Activated CD4-positive, alpha-beta T cell treated with anti-CD3 and anti-CD28 coated beads, Interleukin-2, amount 50 U/mL, for 1 hour (primary cell): ENCODE measurements at places on chromosomes 5 and 9.
A peak's percentile ranks its signal among the peaks of the same experiment; 100 is the strongest.

GRCh38 chr9:35736201-35736633 lies 3.8 kb downstream of the CREB3 start:
- DNase-seq = peak; percentile 64

- DNase-seq = peak; percentile 30
Observed at GRCh38 chr5:135977375-135977928, 22.7 kb upstream of the LECT2 start.

GRCh38 chr5:163914910-163915309 lies 409.5 kb downstream of the MAT2B start:
- DNase-seq = no peak

GRCh38 chr5:111999286-111999685 lies 242.3 kb upstream of the NREP start:
- DNase-seq = no peak

DNA sequence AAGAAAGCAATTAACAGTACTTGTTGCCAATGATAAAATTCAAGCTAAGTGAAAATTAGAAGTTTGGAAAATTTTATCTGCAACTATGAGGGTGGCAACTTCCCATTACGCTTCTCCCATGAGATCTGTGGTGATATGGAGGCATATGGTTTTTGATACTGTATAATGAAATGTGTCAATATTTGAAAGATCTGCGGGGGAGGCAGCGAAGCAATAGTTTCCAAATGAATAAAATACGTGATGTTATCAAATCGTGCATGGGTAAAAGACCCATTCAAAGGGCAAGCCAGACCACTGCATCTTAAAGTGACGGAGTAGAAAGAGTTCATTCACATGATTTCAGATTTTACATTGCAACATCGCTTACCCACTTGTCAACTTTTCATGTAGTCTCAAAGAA lies 20.9 kb upstream of the BOD1 start:
- no peak for DNase-seq

- DNase-seq = no peak
Observed at GRCh38 chr5:56640763-56641406, 174.5 kb upstream of the MAP3K1 start.

- DNase-seq = peak; percentile 46
Observed at GRCh38 chr5:159515909-159516415, 185.7 kb upstream of the IL12B start.

GRCh38 chr5:132263548-132264261 lies 6.2 kb downstream of the PDLIM4 start:
- no peak for DNase-seq

DNA sequence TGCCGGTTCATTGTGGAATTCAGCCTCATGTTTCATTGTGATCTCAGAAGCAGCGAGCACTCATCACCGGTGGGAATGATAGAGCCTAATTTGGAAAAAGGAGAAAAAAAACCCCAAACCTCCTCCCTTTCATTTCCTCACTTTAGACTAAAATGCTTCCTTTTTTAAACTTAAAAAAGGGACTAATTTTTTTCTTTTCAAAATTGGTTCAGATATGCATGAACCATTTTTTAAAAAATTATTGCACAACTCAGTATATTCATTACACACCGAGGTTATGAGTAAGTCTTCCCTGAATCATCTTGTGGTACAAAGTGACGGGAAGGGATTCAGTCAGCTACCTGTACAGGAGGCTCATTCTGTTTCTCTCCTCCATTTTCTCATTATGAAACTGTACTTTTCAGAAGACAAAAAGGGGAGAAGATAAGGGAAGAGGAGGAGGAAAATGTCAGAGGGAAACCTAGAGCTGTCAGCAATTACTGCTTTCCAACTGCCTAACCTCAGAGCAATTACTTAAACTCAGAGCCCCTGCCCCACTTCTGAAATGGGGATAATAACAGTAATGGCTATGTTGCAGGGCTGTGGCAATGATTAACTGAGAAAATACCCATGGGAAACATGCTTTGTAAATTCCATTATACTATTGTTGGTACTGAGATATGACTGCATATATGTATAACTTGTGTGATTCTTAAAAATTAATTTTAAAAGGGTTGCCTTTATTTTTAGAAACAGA lies 24.0 kb downstream of the GALNT10 start:
- DNase-seq = no peak

DNA sequence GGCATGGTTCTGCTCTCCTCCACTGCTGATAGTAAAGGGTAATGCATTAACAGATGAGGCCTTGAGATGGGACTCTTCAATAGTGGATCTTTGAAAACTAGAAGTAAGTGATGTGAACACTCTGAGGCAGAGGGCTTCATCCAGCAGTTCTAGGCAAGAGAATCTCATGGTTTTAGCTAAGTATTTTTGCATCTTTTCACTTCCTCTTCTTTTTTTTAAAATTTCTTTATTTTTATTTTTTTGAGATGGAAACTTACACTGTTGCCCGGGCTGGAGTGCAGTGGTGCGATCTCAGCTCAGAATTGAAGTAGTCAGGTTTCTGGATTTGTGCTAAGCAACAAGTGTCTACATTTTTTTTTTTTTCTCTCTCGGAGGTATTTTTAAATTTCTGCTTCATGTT lies 101.9 kb downstream of the MTRR start:
- DNase-seq = no peak

- DNase-seq = no peak
Observed at GRCh38 chr5:151798674-151799073, 26.9 kb downstream of the G3BP1 start.

DNA sequence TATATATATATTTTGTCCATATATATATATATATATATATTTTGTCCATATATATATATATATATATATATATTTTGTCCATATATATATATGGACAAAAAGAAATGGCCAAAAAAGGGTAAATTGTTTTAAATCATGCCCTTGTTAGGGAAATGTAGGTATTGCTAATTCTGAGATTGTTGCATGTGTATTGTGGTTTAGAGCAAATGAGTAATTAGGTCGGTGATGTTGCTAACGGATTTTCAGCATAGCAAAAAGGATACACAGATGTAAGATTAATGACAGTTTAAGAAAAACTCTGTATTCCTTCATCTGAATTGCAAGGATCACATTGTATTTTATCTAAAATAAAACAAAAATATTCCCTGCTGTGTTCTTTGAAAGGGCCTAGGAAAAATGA lies 40.2 kb downstream of the OSTF1 start:
- no peak for DNase-seq

- DNase-seq = no peak
Observed at GRCh38 chr5:146762830-146763229, 115.7 kb downstream of the PPP2R2B start.

DNA sequence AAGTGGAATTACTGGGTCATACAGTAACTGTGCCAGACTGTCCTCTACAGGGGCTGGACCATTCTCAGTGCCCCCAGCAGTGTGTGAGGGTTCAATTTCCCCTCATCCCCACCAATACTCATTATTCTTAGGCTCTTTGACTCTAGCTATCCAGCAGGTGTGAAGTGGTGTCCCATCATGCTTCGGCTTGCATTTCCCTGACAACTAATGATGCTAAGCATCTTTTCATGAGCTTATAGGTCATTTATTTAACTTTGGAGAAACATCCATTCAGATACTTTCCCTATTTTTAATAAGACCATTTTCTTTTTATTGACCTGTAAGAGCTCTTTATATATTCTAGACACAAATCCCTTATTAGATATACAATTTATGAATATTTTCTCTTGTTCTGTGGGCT lies 63.6 kb downstream of the ADAMTS2 start:
- no peak for DNase-seq

- DNase-seq = no peak
Observed at GRCh38 chr9:113403646-113404045, 2.6 kb upstream of the ALAD start.

DNA sequence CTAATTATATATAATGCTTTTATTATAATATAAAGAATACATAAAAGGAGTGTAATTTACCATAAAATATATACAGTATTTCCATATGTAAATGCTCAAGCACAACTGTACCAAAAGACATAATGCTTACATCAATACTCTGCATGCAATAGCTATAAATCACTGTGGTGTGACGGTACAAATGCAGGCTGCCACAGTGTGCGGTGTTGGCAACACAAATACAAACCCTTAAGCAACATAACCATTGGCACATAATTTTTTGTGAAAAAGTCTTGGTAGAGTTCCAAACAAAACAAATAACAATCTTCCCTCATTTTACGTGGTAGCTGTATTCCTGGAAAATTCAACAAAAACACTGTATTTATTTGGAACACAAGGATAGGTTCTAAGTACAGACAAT lies 1.9 kb upstream of the SHISAL2B start:
- no peak for DNase-seq

DNA sequence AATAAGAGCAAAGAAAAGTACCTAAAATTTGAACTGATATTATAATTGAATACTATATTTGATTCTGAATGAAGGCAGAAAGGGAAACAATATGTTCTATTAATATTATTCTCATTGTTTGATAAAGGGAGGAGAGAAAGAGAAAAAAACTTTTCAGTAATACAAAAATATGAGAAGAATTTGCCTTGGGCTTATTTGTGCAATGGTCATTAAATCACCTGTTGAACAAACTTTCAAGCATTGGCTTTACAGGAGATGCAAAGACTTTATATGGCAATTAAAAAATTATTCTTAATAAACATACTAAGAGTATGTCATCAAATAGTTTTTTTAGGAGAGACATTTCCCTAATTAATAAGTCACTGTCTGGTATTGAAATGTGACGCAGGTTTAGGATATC lies 85.0 kb downstream of the CSNK1G3 start:
- DNase-seq = no peak

DNA sequence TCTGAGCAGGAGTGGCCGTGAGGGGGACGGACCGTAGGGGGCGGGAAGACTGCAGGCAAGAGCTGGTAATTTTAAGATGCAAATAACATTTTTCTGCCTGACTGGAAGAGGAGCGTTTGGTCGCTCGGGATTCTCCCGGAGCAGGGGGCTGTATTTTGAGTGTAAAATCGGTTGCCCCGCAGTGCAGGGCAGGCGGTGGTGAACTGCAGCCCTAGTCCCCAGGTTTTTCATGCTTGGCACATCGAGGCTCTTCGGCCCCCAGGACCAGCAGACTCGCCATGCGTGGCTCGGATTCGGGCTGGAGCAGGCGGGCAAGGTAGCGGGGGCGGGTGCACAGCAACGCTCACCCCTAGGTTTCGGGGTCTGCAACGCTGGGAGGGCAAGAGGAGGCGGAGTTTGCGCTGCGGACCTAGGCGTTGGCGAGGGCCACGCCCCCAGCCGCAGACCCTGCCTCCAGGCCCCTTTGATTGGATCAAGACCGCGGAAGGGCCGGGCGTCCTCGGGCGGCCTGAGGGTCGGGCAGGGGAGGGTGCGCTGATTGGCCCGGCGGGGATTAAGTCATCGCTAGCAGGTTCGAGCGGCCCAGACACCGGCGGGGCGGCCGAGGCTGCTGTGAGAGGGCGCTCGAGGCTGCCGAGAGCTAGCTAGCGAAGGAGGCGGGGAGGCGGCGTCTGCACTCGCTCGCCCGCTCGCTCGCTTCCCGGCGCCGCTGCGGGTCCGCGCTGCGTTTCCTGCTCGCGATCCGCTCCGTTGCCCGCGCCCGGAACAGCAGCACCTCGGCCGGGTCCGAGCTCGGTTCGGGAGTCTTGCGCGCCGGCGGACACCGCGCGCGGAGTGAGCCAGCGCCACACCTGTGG lies at the start of gene ARHGAP26:
Gene ARHGAP26 (plus strand): TSS at position 585 of the 857 bp plus-strand sequence. CDS start 385 bp downstream, outside the sequence.
- DNase-seq = peak; percentile 90

DNA sequence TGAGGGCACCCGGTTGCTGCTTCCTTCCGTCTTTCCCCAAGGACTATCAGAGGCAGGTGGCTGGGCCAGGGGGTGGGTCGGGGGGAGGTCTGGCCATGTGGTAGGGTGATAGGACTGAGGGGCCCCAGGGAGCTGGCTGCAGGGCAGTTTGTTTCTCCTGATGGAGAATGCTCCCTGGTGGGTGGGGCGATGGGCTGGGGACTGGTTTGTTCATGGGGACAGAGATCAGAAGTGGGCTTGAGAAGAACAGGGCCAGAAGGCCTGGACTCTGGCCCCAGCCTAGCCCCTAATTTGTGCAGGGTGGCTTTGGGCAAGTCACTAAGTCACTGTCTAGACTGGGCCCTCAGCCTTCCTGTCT lies 117.4 kb downstream of the RGS3 start:
- peak; percentile 7 for DNase-seq

DNA sequence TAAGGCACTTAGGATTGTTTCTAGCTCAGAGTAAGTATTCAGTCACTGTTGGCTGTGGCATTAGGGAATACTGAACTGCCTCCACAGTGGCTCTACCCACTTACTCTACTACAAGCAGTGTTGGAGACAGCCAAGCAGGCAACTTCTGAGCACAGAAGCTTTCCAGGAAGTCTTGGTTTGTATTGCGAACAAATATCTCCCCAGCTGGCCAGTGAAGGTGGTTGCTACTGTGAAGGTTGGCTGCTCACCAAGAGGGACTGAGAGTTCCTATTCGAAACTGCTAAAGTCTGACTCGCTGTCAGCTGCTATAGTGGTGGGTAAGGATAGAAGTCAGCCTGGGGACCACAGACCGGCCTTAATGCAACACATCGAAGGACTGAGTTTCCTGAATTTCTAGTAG lies 319.1 kb downstream of the KIF4B start:
- no peak for DNase-seq

DNA sequence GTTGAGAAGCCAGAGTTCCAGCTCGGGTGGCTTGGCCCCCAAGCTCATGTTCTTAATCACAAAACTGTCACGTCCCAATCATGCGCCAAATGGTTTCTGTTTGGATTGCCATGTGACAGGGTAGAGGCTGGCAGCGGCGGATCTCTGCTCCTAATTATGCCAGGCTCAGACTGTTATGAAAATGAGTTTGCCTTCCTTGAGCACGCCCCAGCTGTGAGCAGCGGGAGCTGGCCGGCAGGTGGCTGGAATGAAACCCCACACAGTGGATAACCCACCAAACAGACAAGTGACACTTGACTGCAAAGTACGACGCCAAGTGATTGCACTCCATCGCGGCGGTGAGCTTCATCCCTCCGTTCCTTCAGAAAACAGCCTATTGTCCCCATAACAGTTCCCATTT lies 75.4 kb downstream of the CFAP77 start:
- no peak for DNase-seq

DNA sequence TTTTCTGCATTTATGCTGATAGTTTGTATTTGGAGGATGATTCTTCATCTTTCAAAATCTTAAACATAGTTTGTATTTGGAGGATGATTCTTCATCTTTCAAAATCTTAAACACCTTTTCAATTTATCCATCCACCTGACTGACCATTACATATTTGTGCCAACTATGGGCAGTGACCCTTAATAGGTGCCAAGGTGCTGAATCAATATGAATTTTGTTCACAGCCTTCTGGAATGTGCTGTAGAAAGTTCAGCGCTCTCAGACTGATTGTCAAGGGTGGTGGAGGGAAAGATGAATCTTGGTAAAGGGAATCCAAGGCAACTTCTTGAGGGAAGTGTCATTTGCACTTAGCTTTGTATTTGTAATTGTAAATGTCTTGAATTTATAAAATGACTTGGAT lies 18.1 kb downstream of the ZNF618 start:
- DNase-seq = no peak
